ENCODE measurements at places on chromosomes 2 and 18. TPM values are rescaled to one million over a fixed set of nuclear protein-coding genes. Genes with fewer than 3 reads are reported as not detected.

- no peaks in the 10 kb centered on the region for H3K36me3 ChIP-seq
- peaks cover 7% of the 10 kb centered on the region for H3K27me3 ChIP-seq
- H3K4me3 ChIP-seq = no peak overlapping the region
- H3K27ac ChIP-seq = no peak overlapping the region
- H3K4me1 ChIP-seq = no peaks in the 10 kb centered on the region
Observed at GRCh38 chr2:126990200-126990599, 91.5 kb downstream of the TEX51 start.

DNA sequence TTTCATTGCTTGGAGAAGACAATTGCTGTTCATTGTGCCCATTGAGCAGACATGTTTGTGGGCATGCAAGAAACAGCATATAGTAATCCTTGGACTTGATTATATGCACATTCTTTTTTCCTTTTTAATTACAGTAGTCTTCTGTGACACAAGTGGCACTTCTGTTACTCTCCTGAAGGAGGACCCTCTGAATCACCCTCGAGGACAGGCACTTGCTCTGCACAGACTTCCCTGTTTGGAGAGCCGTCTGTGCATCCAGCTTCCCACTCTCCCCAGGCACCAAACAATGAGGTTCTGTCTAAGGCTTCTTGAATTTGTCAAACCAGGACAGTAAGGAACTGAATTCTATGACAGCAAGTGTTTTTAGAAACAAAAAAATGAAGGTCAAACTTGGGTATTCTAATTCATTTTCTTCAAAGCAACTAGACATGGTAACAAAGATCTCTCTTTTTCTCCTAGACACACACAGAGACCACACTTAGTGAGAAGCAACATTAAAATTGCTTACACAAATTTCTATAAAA is 844.6 kb upstream of the ID2 start:
- no peak overlapping the region for H3K27ac ChIP-seq
- DNase-seq = no peak
- H3K4me1 ChIP-seq = no peaks in the 10 kb centered on the region
- H3K36me3 ChIP-seq = no peaks in the 10 kb centered on the region

GRCh38 chr2:25453199-25453905 is 111.6 kb upstream of the DNMT3A start:
- no peak overlapping the region for H3K27ac ChIP-seq
- no peaks in the 10 kb centered on the region for H3K36me3 ChIP-seq
- no peaks in the 10 kb centered on the region for H3K4me1 ChIP-seq
- H3K4me3 ChIP-seq = no peak overlapping the region
- no peak for DNase-seq

Gene GPAT2
- 6.1 TPM for polyA plus RNA-seq
